ENCODE measurements at places on chromosomes 3 and 15.
A peak's percentile ranks its signal among the peaks of the same experiment; 100 is the strongest.

GRCh38 chr3:50192689-50193141 lies 1.3 kb downstream of the GNAT1 start:
- DNase-seq = peak; percentile 94

- DNase-seq = no peak
Observed at GRCh38 chr3:43728947-43729346, 38.2 kb downstream of the ABHD5 start.

DNA sequence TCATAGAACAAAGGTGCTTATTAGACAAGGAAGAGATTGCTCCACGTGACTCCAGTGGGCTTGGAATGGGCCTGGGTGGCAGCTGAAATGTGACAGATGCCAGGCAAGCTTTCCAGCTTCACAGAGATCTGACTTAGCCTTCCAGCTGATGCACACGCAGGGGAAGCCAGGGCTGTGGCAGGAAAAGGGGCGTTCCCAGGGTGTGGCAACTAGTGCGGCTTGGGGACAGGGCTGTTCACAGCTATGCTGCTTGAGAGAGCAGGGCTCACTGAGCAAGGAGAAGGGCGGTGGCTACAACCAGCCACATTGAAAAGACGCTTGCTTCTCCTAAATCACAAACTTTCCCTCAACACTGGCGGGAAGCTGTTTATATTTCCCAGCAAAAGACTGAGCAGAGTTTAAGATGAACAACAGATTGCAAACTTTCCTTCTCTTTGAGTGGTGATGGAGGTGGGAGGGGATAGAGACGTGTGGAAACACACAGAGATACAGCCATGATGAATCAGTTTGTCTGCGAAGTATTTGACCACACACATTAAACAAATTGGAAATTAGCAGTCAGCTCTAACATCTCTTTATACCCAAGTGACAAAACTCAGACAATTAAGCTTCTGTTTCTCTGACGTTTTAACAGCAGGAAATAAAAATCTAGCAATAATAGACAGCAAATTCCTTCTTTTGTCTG lies 127.5 kb downstream of the BDH1 start:
- DNase-seq = peak; percentile 64

- no peak for DNase-seq
Observed at GRCh38 chr3:122066331-122067213, 11.4 kb downstream of the CD86 start.

DNA sequence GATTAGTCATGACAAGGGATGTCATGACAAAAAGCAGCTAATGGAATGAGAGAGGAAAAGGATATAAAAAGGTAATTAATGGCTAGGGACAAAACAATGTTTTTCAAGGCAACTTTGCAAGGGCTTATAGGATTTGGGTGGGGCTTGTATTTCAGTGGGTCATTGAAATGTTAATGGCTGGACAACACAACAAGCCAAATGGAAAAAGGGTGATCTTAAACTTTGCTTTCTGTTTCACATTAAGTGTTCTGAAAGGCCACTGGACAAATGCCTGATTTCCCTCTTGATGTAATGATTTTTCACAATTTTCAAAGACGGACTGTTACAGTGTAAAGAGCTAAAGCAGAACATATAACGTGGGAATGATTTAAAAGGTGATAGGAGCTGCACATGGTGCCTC lies 345.0 kb downstream of the TUSC7 start:
- no peak for DNase-seq

DNA sequence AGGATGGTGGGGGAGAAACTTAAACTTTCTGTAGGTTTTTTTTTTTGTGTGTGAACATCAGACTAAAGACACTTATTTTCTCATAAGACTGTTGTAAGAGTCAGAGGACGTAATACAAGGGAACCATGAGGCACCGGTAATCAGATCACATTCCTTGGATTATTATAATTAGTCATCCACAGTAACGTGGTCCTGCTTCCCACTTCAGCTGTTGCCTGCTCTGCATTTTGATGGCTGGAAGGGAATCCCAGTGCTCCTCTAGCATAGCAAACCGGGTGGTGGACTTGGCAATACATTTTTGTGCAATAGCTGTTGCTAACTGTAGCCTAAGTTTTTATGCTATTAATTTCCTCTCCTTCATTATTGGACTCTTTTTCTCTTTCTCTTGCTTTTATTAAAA lies 294.8 kb downstream of the NR2F2 start:
- DNase-seq = no peak

- no peak for DNase-seq
Observed at GRCh38 chr15:29480278-29480677, 210.7 kb upstream of the NSMCE3 start.

- DNase-seq = no peak
Observed at GRCh38 chr3:185283374-185283935, 29.6 kb upstream of the EHHADH start.

DNA sequence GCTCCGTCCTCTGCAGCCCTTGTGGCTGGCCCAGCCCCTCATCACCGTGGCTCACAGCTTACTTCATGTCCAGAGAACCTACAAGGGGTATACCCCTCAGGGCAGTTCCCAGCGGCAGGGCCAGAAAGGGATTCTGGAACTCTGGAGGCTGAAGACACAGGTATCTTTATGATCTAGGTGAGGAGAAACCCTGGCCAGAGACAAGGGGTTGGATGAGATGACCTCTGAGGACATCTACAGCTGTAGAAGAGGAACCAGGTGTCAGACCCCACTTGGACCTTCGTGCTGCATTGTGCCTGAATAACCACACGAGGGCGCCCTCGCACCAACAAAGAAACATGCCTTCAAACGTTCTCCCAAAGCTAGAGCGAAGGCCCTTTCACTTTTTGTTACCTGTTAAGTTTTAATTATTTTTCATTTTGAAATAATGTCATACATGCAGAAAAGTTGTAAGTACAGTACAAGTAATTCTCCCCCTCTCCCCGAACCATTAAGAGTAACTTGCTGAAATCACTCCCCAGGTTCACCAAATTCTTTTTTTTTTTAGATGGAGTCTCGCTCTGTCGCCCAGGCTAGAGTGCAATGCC lies 118.7 kb upstream of the SMAD3 start:
- DNase-seq = peak; percentile 90

GRCh38 chr15:72907733-72908132 lies 124.2 kb upstream of the ADPGK start:
- peak; percentile 74 for DNase-seq

DNA sequence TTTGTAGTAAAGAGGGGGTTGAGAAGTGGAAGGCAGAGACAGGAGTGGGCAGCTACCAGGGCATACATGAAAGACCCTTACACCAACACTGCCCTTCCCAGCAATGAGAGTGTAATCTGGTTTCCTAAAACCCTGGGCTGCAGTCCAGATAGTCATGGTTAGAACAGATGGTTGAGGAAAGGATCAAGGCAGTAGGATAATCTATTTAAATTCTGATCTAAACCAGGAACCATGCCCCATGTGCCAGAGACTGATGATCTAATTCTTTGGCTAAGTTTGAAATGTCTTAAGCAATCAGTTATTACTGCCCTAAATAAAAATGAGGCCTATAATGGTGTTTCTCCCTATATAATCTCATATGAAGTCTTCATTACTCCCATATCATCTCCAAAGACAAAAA lies 59.6 kb downstream of the PRTG start:
- DNase-seq = no peak

DNA sequence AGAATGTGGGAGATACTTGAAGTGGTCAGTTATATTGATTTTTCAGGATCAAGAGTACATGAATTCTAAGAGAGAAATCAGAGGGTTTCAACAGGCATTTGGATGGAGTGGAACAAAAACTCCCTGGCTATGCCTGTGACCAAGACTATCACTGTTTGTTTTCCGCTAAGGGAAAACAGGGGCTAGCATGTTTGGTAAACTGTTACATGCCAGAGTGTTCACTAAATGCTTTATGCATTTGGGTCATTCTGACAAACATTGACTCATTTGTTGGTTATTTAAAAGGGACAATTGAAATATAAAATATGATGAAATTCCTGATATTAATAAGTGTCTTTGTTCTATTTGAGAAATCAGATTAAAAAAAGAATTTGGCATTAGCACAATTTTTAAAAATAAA lies 603.9 kb upstream of the KCNMB2 start:
- no peak for DNase-seq

GRCh38 chr3:139954146-139954860 lies 19.3 kb downstream of the CLSTN2 start:
- DNase-seq = no peak

DNA sequence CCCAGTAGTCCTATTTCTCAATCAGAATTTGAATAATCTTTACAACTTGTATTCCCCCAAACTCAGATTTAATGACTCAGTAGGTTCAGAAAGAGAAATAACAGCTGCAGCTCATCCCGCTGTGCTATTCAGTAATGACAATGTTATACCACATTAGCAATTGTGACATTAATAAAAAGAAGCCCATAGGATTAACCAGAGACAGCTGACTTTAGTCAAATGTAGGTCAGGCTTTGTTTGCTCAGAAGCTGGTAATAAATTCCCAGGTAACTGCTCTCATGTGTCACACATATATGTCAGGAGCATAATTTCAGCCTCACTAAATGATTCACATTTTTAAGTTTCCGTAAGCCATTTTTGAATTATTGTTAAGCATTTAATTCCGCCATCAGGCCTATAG lies 222.0 kb upstream of the UBE2E2 start:
- peak; percentile 71 for DNase-seq

DNA sequence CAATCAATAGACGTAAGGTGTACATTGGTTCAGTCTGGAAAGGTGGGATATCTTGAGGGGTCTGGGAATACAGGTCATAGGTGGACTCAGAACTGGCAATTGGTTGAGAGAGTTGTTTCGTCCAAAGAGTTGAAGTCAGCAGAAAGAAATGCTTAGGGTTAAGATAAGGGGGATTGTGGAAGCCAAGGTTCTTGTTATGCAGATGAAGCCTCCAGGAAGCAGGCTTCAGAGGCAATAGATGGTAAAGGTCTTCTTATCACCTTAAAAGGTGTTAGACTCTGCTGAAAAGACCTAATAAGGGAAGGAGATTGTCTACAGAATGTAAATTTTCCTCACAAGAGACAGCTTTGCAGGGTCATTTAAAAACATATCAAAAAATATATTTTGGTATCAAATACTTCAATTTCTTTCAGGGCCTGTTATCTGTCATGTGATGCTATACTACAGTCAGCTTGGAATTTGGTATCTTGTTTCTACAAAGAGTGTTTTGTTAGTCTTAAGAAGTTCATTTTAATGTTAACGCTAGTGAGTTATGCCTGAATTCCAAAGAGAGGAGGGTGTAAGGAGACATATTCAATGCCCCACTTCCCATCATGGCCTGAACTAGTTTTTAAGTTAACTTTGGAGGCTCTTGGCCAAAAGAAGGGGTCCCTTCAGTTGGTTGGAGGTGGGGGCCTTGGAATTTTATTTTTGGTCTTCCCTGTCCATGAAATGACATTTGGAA lies 378.2 kb upstream of the ROBO2 start:
- no peak for DNase-seq

DNA sequence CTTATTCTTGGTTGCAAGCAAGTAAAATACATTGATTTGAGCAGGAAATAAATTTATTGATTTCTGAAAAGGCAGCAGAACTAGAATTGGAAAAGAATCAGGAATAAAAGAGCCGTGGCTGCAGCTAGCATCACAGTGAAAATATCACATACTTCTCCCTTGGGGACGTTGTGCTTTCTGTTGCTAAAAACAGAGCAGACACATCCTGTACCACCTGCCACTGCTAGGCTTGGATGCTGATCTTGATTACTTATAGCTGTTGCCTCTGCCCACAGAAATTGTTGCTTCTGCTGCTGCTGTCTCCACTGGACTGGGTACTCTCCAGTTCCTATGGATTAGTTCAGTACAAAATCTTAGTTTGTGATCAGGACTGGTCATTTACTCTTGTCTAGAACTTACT lies 283.8 kb downstream of the C3orf38 start:
- peak; percentile 50 for DNase-seq

GRCh38 chr3:172461530-172462138 lies 13.4 kb upstream of the GHSR start:
- DNase-seq = peak; percentile 34

- no peak for DNase-seq
Observed at GRCh38 chr3:107858876-107859275, 232.0 kb downstream of the CD47 start.

- DNase-seq = no peak
Observed at GRCh38 chr15:100901296-100901695, 17.9 kb upstream of the LRRK1 start.

DNA sequence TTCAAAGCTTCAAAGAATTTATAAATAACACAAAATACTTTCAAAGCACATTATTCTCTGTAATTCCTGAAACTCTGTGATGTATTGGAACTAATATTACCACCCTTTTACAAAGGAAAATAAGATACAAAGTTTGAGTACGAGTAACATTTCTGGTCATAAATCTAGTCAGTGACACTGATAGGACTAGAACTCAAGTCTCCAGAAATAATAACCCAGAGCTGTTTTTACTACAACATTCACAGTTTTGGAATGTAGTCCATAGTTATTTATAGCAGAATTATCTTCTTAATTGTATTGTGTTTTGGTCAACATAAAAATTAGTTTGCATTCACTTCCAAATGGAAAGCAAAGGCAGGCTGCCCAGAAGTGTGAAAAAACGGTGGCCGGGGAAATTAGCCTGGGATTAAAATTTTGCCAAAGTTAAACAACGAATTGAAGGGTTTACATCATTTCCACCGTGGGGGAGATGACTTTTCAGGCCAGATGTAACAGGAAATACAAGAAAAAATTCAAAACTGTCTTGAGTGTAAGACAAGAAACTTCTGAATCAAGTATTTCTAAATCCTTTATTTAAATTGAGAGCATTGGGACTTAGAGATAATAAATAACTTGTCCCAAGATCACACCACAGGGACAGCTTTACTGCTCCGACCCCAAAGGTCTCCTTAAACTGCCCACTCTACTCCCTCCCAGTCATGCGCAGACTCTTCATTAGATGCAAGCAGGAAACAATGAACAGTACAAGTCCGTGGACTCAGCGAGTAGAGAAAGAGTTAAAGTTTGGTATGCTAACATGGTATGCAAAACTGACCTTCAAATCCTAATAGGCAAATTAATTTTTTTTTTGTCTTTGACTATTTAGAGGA lies 74.3 kb upstream of the VGLL4 start:
- peak; percentile 11 for DNase-seq

GRCh38 chr3:53035825-53036619 lies 9.9 kb downstream of the SFMBT1 start:
- no peak for DNase-seq

DNA sequence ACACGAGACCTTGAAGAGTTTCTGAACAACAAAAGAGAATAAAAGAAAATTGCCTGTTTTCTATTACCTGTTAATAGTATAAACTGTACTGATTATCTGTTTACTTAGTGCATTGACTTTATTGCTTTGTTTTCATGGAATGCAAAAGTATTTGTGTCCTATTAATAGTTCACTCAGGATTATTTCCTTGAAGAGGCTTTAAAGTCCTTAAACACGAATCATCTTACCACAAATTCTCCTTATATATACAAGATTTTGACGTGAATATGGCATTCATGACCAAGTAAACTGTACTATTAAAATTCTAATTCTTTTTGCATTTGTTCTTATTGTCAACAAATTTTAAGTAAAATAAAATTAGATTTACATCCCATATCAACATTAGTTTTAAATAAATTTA lies 513.0 kb downstream of the NTRK3 start:
- no peak for DNase-seq

Data from eye (tissue), 1 donor.